ENCODE measurements at places on chromosomes 16 and 17.

GRCh38 chr17:74243013-74243755 is 29.8 kb downstream of the TTYH2 start:
- DNase-seq: no peak

DNA sequence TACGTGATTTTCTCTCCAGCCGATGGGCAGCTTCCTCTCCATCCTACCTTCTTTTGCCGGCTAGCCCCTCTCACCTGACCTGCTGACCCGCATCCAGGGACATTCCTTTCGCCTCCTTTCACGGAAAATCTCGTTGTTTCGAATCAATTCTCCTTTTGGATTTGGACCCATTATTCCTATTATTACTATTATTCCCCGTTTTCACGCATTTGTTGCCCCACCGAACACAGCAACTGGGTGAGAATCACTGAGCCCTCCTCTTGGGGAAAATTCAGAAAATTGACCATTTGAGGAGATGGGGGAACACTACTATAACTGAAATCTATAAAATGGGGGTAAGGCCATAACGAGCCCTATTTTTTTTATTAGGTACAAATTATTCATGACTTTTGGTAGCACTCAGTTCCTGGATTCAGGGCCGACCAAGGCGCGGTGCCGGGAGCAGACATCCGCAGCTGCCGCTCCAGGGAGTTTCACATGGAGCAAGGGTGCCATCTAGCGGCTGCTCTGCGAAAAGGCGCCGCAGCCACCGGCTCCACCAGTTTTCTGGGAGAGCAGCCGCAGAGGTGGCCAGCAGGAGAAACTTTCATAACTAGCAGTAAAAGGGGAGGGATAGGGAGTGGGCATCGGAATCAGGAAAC is 3.3 kb upstream of the HOXB8 start:
- peak; percentile 80 for DNase-seq

GRCh38 chr16:68287276-68288251 is 23.2 kb downstream of the SLC7A6OS start:
- no peak for DNase-seq

DNA sequence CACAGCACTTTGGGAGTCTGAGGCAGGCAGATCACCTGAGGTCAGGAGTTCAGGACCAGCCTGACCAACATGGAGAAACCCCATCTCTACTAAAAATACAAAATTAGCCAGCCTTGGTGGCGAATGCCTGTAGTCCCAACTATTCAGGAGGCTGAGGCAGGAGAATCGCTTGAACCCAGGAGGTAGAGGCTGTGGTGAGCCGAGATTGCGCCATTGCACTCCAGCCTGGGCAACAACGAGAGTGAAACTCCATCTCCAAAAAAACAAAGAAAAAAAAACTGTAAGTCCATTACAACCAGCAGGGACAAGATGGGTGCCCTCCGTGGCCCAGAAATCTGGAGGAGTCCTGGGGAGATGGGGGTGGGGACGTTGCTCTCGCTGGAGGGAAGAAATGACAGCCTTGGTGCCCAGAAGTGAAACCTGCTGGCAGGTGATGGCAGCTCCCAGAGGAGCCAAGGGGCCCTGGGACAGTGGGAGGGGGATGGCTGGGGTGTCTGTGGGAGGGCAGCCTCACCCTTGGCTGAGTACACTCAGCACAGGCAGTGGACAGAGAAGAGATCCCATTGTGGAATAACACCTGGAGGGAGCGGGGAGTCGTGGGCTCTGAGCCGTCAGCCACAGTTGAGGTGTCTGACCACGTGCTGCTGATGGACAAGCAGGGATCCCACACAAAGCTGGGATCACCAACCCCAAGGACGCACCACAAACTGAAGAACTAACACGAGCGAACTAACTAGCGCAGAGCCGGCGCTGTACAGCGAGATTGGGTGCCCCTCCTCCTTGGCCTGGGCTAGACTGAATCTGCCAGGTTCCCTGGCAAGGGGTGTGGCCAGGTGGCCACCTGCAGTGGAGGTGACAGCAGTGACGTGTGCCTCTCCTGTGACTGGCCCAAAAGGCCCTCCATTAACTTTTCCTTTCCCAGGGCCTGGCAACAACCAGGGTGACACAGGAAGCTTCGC is 46.9 kb upstream of the BAHCC1 start:
- DNase-seq: no peak

DNA sequence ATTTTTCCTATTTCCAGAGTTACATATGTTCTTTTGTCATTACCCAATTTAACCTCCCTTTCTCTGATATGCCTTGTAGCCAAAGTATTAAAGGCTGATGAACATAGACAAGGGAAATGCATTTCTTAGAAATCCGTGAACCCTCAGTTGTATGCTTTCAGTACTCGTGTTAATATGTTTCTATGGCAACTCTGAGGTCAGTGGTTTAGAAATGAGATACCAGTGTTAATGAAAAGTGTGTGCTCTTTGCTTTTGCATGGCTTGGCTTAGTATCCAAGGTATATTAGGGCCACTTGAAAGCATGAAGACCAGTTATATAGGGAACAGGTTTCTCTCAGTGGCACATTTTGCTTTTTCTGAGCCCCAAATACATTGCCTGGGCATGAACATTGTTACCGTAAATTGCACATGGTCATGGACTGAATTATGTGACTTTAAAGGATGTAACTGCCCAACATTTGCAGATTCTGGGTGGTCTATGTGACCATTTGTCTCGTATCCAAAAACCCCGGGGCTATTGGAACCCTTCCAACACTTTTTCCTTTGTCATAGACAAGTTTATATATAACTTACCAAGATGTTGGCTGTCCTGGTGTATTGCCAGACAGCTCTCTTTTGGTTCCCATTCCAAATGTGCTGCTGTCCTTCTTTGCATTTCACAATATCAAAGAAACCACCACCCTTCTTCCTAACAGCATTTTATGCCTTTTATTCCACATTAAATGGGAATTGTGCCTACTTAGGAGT is 17.5 kb downstream of the ABHD15 start:
- no peak for DNase-seq

GRCh38 chr17:78234261-78234865 is 2.9 kb downstream of the TMEM235 start:
- DNase-seq: no peak

- no peak for DNase-seq
Observed at GRCh38 chr17:17928398-17929287, 43.6 kb downstream of the TOM1L2 start.

DNA sequence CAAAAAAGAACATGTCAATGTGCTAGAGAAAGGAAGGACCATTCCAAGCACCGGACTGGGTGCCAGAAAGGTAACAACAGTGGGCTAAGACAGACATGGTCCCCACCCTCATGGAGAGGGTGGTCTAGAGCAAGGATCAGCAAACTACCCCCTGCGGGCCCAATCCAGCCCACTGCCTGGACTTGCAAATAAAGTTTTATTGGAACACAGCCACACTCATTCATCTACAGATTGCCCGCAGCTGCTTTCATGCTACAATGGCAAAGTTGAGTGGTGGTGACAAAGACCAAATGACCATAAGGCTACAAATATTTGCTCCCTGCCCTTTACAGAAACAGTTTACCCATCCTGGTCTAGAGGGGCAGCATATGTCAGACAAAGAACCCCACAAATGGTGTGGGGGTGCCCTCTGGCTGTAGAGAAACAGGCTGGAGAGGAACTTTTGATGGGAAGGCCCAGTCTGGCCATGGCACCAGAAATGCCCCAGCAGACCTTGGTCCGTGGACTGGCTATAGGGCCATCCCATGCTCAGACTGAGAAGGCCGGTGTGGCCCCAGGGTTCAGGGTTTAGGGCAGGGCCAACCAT is 15.2 kb downstream of the CDH5 start:
- no peak for DNase-seq

GRCh38 chr16:84502581-84502980 is 1.9 kb downstream of the MEAK7 start:
- DNase-seq: no peak

GRCh38 chr17:65519462-65519861 is 42.0 kb downstream of the AXIN2 start:
- no peak for DNase-seq

DNA sequence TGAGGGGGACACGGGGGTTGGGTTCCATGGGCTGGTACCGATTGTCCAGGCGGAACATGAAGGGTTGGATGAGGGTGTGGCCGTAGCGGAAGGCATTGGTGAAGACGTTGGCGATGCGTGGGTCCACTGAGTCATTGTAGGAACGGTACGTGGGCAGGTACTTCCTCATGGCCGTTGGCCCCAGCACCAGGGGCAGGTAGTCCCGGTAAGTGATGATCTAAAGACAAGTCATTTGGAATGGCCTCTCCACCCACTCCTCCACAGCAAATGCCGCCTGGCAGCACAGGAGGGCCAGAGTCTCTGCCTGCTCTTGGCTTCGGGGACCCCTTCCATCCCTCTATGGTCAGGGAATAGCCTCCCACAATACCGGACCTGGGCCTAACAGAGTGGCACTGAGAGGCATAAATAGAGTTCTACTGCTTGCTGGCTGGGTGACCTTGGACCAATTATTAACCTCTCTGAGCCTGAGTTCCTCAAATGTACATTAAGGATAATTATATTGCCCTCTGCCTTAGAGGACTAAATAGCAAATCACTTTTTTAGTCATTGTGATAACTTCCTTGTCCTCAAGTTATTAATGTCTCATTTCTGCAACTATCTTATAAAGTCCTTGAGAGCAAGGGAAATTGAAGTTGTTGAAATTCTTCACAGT is 7.2 kb downstream of the MPO start:
- DNase-seq: no peak

DNA sequence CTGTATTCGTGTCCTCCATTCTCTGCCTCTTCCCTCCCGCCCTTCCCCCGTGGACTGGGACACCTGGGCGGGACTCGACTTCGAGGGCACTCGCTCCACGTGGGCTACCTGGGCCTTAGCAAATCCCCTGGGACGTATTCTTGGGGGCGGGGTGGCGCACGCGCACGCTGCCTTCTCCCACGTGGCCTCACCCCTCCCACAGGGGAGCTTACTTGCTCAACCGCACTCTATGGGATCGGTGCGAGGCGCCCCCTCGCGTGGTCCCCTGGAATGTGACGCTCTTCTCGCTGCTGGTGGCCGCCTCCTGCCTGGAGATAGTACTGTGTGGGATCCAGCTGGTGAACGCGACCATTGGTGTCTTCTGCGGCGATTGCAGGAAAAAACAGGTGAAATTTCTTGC is 3.5 kb downstream of the VMO1 start:
- no peak for DNase-seq

DNA sequence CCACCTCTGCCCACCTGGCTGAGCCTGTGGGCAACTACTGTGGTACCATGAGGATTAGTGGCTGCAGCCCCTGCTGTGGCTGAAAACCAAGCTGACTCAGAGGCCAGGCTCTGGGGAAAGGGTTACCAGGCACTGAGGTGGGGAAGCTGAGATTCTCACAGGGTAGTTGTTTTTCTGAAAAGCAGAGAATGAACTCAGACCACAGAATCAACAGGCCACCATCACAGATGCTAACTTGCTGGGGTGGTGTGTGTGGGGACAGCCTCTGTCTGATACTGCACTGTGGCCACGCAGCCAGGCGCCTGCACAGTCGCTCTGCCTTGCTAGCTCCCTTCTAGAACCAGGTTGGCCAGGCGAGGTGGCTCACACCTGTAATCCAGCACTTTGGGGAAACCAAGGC is 28.8 kb downstream of the NPLOC4 start:
- DNase-seq: no peak

DNA sequence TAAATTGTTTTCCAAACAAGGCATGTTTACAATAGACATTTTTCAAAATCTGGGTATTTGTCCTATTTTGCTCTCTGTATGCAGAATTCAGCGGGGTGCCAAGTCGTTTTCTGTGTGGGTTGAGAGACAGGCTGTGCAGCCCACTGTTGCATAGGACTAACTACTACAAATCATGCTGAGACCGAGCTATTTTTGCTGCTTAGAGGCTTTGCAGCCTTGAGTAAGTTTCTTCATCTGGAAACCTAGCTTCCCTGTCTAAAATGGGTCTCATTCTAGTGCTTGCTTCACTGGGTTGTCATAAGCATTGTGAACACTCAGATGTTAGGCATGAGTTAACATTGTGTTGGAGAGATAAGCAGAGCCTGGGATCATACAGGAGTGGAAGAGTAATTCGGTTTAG is 1.3 kb downstream of the PRPSAP2 start:
- DNase-seq: no peak

DNA sequence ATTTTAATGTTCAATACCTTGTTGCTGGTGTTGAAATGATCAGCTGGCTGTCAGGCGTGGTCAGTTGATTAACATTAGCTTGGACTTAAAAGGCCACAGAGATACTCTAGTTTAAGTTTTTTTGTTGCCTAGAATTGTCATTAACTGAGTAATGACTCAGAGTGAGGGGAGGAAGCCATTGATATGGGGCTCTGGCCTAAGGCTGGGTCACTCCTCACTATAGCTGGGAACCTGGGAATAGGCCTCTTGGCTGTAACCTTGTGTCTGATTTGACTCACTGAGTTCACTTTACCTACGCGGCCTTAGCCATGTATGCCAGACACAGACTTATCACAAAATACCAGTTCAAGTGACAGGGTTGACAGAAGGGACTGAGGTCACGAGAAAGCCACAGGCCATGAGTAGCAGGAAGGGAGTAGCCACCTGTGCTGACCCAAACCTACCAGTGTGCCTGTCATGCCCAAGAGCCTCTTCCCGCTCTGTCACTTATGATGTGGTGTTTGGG is 37.9 kb upstream of the ADCY7 start:
- DNase-seq: no peak

- DNase-seq: no peak
Observed at GRCh38 chr17:31273516-31273915, 23.5 kb downstream of the OMG start.

GRCh38 chr16:71358464-71358998 is at the start of gene CALB2:
Gene CALB2, plus strand, starts transcription at chr16:71358723. Its CDS starts 70 bp downstream, at chr16:71358793.
- DNase-seq: peak; percentile 45

GRCh38 chr17:1555651-1556471 is 6.7 kb downstream of the PITPNA start:
- no peak for DNase-seq

GRCh38 chr17:2943981-2944380 is 119.4 kb downstream of the OR1D5 start:
- no peak for DNase-seq

GRCh38 chr17:81434072-81434471 is 38.8 kb downstream of the BAHCC1 start:
- no peak for DNase-seq

DNA sequence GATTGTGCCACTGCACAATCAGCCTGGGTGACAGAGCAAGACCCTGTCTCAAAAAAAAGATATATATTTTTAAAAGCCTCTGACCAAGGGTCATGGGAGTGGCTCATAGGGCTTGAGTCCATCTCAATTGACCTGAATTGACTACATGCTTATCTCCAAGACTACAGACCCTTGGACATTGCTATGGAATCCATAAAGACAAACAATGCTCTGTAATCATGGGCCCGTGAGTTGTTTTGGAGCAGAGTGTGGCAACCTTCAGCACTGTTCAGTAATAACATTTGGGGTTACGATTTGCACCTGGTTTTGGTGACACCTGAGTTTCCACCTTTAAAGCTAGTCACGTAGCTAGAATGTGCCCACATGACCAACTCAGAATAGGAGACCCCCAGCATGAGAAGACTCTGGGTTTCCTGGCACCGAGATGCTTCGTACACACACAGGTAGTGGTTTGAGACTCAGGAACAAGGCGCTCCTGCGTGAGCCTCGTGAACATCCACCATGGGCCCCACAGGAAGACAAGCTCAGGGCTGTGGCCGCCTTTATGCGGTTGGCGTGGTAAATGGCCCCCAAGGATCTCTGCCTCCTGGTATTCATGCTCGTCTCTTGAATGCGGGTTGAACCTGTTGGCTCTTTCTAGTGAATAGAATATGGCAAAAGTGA is 66.6 kb upstream of the RPH3AL start:
- no peak for DNase-seq

- no peak for DNase-seq
Observed at GRCh38 chr17:75341784-75342486, 52.7 kb upstream of the SLC25A19 start.

- no peak for DNase-seq
Observed at GRCh38 chr16:78962457-78962929, 638.0 kb downstream of the MAF start.

- no peak for DNase-seq
Observed at GRCh38 chr17:16329519-16330271, 23.6 kb downstream of the CENPV start.
